ENCODE measurements at places on chromosomes 12 and 14. TPM values are rescaled to one million over a fixed set of nuclear protein-coding genes. Genes with fewer than 3 reads are reported as not detected.

GRCh38 chr14:56686416-56686815 is 106.8 kb downstream of the TMEM260 start:
- DNase-seq, result no peak

CLEC1B gene
- total RNA-seq, result not detected

A2ML1 gene
- total RNA-seq, result not detected

AHSA1 gene
- total RNA-seq, result 178 TPM

- no peak for DNase-seq
Observed at GRCh38 chr12:15839041-15839440, 43.1 kb upstream of the STRAP start.

PAX9 gene
- total RNA-seq, result not detected

DNA sequence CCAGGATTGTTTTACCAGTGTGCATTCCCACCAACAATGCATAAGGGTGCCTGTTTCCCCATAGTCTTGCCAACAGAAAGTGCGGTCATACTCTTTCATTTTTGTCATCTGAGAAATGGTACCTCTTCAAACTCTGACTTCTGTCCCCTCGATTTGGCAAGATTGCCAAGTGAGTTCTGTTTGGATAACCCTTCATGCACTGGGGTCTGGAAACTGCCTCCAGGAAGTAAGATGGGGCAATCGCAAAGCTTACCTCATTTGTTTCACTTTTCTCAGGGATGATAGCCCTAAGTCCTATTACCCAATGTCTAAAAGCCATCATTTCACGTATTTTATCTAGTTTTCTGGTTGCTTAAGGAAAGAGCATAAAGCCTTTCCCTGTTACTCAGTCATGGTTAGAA is 28.6 kb upstream of the NR1H4 start:
- DNase-seq, result no peak

DNA sequence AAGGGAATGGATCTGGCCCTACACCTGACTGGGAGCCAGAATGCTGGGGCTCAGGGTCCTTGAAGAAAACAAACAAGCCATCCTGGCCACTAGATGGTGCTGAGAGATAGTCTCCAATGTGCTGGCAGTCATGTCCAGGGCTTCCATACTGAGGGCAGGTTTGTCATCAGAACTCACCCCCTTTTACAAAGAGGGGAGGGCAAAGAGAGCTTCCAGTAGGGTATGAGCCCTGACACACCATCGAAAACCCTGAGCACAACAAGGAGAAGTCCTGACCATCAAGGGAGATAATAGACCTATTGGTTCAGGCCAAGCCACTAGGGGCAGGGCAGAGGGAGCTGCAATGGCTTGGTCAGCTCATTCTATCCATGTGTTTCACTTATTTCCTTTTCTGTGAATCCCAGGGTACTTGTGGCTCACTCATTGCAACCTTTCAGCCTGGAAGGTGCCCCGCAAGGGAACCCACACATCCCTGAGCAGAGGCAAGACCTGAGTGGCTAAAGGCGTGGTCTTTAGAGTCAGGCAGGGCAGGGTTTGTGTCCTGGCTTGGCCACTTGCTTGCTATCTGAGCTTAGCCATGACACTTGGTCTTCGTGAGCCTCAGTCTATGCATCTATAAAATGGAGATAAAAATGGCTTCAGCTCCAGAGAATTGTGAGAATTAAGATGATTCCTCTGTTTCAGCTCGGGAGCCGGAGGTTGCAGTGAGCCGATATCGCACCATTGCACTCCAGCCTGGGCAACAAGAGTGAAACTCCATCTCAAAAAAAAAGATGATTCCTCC is 6.2 kb upstream of the PLEKHH1 start:
- peak; percentile 43 for DNase-seq

RNF212B gene
- not detected for total RNA-seq

- no peak for DNase-seq
Observed at GRCh38 chr12:62738616-62739015, 196.3 kb downstream of the PPM1H start.
